ENCODE measurements at places on chromosomes 7 and 10.
A peak's percentile ranks its signal among the peaks of the same experiment; 100 is the strongest.

DNA sequence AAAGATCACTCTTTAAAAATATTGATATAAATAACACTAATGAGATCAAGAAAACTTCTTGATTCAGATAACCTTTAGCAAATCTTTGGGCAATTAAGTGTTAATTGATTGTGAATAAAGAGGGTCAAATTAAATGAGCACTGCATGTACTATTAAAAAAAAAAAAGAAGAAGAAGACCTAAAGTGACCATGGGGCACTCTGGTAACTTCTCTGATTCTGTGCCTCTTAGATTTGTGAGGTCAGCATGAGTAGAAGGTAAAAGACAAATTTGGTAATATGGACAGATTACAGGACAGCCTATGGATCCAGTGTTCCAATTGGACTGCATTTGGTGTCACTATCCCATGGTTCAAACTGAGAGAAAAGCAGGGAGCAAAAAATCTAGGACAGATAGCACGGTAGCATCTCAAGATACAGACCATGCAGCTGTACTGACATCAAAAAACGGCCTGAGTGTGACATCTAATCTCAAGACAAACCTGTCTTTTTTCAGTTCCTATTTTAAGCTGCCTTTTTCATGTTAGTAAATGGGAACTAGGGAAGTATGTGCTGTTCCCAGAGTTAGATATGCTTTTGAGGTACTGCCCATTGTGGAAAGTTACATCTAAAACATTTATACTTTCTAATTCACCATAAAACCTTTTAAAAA is 128.0 kb downstream of the KCND2 start:
- no peak for DNase-seq

GRCh38 chr10:51588984-51589383 is 110.4 kb downstream of the CSTF2T start:
- no peak for DNase-seq

DNA sequence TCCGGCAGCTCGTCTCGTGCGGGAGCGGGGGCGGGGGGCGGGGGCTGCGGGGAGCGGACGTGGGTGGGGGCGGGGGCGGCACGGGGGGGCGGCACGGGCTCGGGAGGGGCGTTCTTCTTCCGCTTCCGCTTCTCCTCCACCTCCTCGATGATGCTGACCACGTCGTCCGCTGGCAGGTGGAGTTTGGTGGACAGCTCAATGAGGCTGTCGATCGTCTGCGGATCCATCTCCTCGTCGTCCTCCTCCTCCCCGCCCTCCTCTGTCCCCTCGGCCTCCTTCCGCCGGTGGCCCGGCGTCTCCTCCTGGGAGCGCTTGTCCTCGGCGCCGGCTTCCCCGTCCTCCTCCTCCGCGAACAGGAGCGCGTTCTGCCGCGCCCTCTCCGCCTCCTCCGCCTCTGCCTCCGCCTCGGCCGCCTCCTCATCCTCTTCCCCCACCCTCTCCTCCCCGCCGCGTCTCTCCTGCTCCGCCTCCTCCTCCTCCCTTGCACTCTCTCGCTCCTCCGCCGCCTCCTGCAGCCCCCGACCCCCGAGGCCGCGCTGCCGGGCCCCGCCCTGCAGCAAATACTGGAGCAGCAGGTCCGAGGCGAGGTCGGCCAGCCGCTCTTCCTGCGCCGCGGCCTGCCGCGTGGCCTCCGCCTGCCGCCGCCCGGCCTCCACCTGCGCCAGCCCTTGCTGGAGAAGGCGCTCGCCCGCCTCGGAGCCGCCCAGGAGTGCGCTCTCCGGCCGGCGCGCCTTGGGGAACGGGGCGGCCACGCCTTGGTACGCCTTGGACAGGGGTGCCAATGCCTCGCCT is 1.9 kb downstream of the VGF start:
- peak; percentile 84 for DNase-seq

GRCh38 chr10:129344103-129344502 is 122.9 kb upstream of the MGMT start:
- DNase-seq: no peak

- DNase-seq: no peak
Observed at GRCh38 chr10:927131-927530, 4.4 kb downstream of the LARP4B start.

- no peak for DNase-seq
Observed at GRCh38 chr10:103916254-103916653, 1.7 kb downstream of the STN1 start.

DNA sequence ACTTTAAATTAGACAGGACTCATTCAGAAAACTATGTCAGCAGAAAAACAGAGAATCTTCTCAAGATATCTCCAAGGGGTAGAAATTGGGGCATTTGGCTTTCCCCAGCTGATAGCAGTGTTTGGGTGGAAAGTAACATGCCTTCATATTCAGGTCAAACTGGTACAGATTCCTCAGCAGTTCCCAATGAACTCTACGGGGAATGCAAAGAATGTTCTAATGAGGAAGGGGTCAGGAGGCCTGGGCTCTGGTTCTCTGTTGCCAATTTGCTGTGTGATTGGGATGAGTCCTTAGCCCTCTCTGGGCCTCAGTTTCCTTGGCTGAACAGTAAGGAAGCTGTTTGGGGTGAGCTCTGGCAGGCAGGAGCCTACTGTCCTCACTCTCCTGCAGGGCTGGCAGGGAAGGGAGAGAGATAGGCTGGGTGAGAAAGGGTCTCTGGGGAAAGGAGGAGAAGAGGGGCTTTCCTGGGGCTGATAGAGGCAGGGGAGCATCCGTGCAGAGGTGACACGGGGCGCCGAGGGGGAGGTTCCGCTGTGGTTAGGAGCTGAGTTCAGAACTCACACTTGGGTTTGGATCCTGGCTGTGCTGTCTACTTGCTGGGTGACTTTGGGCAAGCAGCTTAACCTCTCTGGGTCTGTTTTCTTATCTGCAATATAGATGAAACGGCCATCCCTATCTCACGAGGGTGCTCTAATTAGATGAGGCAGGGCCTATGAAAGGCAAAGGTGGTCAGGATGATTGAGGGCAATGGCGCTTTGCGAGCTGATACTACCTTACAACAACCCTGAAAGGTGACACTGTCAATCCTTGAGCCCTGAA is 45.1 kb downstream of the SPOCK2 start:
- DNase-seq: no peak

GRCh38 chr10:91159254-91159783 is 61.1 kb upstream of the PCGF5 start:
- DNase-seq: no peak

- DNase-seq: no peak
Observed at GRCh38 chr10:77936697-77937567, 10.4 kb upstream of the DLG5 start.

DNA sequence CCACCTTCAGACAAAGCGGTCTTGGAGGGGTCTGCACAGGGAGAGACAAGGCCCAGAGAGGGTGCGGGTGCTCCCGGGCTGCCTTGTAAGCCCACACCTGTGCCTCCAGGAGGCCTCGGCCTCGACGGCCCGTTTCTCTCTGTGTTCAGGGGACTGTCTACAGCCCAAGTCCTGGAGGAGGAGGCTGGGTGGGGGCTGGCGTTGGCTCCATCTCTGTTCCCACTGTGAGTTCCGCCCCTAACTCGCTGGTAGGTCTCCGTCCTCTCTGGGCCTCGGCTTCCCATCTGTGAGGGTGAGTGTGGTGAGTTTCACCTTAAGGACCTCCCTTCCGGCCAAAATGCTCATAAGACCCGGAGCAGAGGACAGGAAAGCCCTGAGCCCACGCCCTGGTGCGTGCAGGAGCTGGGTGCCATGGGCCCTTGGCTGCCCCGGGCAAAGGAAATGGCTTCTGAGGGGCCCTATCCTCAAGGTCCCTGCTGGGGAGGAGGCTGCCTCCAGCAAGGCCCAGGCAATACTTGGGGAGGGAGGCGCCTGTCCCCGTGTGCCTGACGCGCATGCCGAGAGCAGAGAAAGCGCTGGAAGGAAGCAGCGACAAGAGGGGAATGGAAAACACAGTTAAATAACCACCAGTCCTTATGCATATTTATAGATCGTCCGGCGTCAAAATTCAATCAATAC is 276.8 kb downstream of the ELFN1 start:
- peak; percentile 56 for DNase-seq

- no peak for DNase-seq
Observed at GRCh38 chr7:29924684-29925083, 64.9 kb downstream of the SCRN1 start.

DNA sequence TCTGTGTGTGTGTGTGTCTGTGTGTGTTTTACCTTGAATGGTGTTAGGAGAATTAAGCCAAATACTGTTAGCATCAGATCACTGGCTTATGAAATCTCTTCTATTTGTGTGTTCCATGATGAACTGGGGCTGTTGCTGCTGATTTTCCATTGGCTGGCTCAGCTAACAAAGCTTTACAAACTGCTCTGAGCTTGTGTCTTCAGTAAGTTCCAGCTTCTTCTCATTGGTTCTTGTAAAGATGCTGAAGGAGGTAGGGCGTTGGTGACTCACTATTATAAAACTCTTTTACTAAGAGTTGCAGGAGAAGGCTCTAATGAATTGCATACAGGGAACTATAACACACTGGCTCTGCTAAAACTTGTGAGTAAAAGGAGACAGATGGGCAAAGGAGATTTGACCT is 136.4 kb upstream of the PRKCQ start:
- no peak for DNase-seq

- DNase-seq: no peak
Observed at GRCh38 chr7:141103847-141104429, 30.1 kb downstream of the TMEM178B start.

DNA sequence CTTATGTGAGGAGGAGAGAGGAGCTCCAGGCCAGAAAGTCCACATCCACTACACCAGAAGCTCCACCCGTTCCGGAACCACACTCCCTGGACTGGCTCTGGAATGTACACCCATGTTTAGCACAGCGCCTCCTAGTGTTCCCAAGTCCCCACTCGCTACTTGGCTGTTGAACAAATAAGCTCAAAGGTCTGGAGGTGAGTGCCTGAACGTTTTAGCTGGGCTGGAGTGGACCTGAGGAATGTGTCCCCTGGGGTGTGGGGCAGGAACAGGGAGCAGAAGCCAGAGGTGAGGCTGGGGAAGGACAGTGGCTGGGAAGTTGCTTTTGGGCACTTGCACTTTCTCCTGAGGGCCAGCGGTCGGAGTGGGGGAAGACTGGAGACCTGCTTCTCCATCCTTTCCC is 164.1 kb upstream of the CDCA7L start:
- DNase-seq: peak; percentile 56

DNA sequence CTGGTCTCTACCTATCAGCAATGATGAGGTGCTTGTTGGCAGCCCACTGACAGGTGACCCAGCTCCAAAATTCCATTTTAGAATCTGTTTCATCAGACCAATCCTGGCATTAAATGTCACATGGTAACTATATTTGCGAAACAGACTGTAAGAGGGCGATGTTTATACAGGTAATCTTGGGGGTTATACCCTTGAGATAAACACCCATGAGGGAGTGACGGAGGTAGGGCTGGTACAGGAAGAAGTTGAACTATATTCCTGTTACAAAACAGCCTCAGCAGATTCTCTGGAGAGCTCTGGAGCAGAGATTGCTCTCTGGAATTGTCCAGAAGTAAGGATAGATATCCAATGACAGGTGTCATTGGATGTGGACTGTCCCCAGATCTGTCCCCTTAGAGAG is 444.8 kb upstream of the DPP6 start:
- DNase-seq: no peak

- DNase-seq: no peak
Observed at GRCh38 chr7:27117887-27118491, 12.6 kb downstream of the HOXA4 start.

GRCh38 chr7:66877577-66878300 is 43.3 kb upstream of the TMEM248 start:
- no peak for DNase-seq

GRCh38 chr7:6571160-6571779 is 6.0 kb upstream of the ZDHHC4 start:
- no peak for DNase-seq

GRCh38 chr10:15632456-15633091 is 87.1 kb downstream of the ITGA8 start:
- DNase-seq: no peak

DNA sequence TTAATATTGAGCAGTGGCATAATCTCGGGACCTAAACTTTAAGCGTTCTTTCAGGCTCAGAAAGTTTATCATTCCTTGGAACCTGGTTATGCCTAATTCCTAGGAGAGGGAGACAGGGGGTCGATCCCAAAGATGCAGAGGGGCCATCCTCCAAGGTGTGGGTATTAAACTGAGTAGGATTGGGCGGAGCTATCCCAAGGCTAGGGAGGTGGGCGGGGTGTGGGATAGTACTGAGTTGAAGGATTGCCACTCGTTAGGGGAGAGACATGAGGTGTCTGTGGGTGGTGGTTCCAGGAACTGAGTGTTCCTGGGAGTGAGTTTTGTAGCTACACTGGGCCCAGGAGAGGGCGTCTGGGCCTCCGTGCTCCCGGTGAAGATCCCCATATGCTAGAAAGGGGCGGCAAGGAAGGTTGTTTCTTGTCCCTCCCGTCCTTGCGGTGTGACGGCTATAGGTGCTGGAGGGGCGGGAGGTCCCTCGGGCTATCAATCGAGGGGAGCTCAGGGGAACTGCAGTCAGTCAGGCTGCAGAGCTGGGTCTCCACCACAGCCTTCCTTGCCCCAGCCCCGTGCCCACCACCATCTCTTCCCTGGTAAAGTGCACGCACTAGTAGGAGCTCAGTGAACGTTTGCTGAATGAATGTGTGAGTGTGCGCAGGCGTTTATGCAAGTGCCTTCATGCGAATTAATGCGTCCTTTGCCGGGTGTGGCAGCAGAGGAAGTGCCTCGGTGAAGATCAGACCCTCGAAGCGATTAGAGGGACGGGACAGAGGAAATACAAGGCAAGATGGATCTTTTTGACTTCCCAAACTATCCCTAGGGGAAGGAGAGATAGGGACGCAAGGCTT is 3.0 kb upstream of the HMX2 start:
- no peak for DNase-seq

GRCh38 chr7:36192053-36192824 is 39.2 kb downstream of the EEPD1 start:
- no peak for DNase-seq

DNA sequence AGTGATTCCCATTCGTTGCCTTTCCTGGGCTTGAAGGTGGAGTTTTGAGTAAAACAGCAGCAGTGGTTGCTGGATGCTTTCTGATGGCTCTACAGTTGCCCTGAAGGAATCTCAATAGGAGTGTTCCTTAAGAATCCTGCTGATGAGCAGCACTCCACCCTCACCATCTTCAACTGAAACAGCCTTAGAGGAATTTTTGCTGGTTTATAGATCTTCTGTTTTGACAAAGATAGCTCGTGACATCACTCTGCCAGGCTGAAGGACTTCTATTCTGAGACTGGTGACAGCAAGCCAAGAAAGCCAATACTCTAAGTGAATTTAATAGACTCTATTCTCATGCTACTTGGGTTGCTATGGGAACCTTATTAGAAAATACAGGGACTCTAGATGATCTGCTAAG is 1014.7 kb downstream of the NRG3 start:
- no peak for DNase-seq

DNA sequence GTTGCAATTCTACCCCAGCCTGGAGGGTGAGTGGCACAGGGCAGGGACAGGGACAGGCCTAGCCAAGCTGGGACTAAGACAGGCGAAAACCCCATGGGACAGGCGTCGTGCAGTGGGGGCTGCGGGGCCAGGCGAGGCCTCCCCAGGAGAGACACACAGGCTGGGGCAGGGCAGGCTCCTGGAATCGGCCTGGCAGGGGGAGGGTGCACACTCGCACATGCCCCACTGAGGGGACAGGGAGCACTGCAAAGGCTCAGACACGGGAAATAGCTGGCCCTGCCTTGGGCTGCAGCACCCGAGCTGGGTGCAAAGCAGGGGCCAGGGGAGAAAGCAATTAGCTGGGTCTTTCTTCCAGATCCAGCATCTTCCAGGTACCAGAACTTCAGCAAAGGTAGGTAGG is 10.4 kb downstream of the LAT2 start:
- DNase-seq: peak; percentile 49
